Right ventricle myocardium inferior (tissue), 1 donor: ENCODE measurements at places on chromosomes 7 and 10. TPM values are rescaled to one million over a fixed set of nuclear protein-coding genes. Genes with fewer than 3 reads are reported as not detected.

The ABCC2 gene
- total RNA-seq = 0.05 TPM

The ABCB1 gene
- 4.5 TPM for total RNA-seq

The RTKN2 gene
- not detected for total RNA-seq

The PRR15 gene
- total RNA-seq = 0.32 TPM

The FKBP6 gene
- not detected for total RNA-seq

The ACTL6B gene
- not detected for total RNA-seq

The CHST3 gene
- total RNA-seq = 18.1 TPM

The SMO gene
- total RNA-seq = 4.6 TPM

- DNase-seq = no peak
Observed at GRCh38 chr7:131502810-131503508, 53.5 kb downstream of the PODXL start.

DNA sequence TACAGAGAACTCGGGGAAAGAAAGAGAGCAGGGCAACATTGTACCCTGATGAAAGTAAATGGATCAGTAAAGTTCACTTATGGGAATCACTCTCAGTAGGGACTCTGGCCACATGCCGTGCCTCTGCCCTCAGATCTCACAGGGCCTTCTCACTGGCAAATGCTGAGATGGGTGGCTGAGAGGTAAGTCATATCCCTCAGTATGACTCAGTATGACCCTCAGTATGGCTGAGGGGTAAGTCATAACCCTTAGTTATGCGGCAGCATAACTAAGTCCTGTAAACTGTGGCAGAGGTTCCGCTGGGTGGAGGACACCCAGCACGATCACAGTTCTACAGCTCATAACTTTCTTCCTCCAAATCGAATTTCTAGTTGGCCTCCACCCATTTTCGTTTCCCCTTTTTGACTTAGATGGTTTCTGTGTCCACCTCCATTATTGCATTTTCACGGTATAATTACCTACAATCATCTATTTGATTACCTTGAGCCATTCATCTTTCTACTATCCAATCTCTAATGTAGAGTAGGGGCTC lies 26.5 kb upstream of the WNT16 start:
- DNase-seq = no peak

GRCh38 chr10:50470345-50470744 lies 153.4 kb downstream of the SGMS1 start:
- DNase-seq = no peak

GRCh38 chr10:106182542-106182941 lies 982.0 kb downstream of the SORCS1 start:
- no peak for DNase-seq

GRCh38 chr7:47783456-47784223 lies 164.6 kb downstream of the PKD1L1 start:
- no peak for DNase-seq

DNA sequence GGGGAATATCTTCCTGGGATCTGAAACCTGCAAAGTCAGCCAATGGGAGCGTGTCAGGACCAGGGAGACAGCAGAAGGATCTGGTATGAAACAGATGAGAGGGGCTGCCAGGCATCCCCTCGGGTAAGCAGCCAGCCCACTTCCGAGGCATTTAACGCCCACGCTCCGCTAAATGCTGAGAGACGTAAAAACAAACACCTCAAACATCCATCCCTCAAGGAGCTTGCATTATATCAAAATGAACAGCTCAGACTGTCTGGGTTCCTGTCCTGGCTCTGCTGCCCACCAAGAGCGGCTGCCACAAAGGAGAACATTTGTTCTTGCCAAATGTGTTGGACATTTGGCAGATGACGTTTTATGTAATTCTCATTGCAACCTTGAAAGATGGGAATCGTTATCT lies 7.0 kb upstream of the SERPINE1 start:
- peak; percentile 0 for DNase-seq

DNA sequence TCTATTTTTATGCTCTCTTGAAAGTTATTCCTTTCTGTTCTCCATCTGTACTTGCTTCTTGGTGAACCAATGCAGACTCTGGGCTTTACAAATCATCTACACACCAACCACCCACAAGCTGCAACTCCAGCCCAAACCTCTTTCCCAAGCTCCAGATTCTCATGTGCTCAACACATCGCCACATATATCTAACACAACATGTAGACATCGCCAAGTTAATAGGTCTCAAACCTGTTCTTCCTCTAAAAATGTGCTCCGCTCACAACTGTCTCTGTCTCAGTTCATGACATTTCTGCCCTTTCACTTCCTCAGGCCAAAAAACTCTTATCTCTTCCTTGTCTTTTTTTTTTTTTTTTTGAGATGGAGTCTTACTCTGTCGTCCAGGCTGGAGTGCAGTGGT lies 95.7 kb upstream of the EEPD1 start:
- DNase-seq = no peak

- DNase-seq = no peak
Observed at GRCh38 chr7:47818796-47819606, 129.3 kb downstream of the PKD1L1 start.

DNA sequence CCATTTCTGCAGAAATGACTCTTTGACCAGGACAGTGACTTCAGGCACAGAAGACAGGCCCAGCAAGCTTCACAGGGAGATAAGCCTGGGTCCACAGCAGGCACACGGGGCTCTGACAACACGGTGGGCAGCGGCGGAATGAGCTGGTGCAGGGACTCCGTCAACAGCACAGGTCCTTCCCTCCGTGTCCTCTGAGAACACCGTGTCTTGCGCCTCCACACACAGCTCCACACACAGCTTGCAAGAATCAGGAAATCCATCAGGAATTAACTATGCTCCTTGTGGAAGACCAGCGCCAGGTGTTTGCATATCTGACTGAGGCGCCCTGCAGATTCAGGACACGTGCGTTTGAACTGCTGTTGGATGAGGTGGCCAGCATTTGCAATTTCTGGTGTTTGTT lies 39.6 kb downstream of the TCERG1L start:
- DNase-seq = no peak

GRCh38 chr7:24455813-24456525 lies 117.3 kb upstream of the PALS2 start:
- no peak for DNase-seq

DNA sequence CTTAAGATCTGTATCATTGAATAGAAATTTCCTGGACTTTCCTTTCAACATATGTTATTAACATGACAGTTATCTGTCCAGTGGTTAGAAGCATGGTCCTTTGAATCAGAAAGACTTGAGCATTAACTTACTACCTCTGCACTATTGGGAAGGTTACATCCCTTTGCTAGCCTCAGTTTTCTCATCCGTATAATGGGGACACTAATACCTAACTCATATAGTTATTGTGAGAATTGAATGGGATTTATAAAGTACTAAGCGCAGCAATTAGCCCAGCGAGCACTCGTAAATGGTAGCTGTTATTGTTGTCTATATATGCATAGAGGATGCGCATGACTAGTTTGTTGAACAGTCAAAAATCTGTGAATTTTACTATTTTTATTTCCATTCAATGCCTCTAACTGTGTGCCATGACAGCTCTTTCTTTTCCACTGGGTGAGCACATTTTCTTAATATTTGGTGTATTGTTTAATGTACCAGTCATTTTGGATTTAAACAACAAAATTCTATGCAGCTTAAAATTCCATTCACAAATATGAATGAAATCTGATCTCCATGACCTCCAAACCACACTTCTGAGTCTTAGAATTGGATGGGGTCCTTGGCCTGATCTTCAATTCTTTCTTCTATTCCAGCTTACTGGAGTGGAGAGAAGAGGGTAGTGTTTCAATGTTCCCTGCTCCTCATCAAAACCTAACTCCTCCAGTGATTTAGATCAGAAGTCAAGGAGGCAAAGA lies 65.0 kb downstream of the CACNB2 start:
- no peak for DNase-seq

- DNase-seq = peak; percentile 74
Observed at GRCh38 chr10:4638099-4638498, 187.9 kb upstream of the AKR1E2 start.

GRCh38 chr7:100589341-100589947 lies 3.3 kb downstream of the FBXO24 start:
- no peak for DNase-seq

DNA sequence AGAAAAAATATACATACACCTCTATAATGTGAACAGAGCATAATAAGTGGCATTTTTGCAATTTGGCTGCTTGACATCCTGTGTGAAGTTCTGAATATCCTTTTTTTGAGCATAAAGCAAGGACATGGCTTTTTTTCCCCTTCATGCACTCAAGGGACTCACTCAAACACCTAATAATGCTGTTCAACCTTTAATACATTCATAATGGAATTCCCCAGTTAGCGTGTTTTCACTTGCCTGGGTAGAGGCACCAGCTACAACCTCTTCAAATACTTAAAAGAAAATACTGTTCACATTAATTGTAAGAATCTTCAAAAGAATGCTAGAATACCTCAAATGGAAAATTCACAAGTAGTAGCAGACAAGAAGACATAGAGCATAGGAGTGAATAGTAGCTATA lies 316.8 kb downstream of the PCDH15 start:
- DNase-seq = no peak

GRCh38 chr10:123847686-123848432 lies 43.7 kb downstream of the CPXM2 start:
- DNase-seq = no peak

DNA sequence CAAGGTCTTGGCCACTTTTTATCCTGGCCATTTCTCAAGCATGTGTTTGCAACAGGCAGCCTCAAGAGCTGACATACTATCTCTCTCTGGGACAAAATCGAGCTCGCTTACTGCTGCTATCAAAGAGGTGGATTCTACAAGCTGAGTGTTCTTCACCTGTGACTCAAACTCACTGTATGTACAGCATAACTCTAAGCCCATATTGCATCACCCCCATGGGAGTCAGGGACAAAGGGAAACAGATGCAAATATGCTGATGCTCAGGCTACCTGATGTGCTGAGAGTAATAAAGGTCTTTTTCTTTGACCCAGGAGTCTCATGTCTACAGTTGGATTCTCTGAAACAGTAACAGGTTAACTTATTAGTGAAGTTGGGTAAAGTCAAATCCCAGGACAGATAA lies 45.2 kb downstream of the PCLO start:
- DNase-seq = no peak

GRCh38 chr7:139797607-139798006 lies 19.8 kb upstream of the HIPK2 start:
- no peak for DNase-seq

DNA sequence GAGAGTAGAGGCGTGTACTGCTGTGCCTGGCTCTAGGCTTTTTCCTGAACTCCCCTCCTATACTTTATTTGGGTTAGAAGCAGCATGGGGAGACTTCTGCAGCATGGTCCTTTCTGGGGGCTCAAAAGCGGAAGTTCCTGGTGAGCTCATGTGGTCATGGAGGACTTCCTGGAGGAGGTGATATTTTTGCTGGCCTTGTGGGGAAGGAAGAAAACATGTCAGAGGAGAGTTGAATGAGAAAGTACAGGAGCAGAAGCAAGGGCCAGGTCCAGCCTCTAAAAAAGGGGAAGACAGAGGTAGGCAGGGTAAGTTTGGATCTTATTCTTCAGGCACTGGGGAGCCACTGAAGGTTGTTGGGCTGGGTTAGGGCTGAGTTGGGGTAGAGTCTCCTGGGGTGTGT lies 45.5 kb downstream of the CASTOR2 start:
- no peak for DNase-seq

DNA sequence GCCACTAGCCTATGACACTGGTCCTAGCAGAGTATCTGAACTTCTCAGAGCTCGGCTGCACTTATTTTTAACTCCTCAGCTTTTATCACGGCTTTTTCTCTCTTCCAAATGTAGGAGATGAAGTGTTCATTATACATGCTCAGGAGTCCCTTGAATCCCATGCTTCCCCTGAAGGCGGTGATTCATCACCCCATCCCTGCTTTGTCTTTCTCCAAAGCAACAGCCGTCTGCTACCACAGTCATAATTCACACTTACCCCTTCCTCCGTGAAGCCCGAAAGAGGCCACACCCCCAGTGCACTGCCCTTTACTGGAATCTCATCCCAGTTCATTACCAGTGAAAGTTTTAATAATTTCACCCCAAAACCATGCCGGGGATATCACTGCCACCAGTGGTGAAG lies 301.5 kb upstream of the SHH start:
- no peak for DNase-seq

GRCh38 chr10:106652279-106652678 lies 512.2 kb downstream of the SORCS1 start:
- DNase-seq = peak; percentile 56

DNA sequence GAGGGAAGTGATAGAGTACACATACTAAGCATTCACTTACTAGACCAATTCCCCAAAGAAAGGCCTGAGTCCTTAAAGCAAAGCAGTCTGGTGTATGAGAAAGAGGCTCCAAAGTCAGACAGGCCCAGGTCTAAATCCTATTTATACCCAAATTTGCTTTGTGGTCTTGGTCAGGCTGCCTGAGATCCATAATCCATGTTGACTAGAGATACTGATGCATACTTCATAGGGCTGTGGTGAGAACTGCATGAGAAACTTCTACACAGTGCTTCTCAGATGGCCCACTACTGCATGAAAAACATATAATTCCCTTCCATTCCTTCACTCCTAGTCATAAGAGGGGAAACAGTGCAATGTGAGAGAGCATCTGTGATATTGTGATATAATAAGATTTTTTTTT lies 81.6 kb upstream of the SP4 start:
- no peak for DNase-seq

- no peak for DNase-seq
Observed at GRCh38 chr7:26696978-26697377, 167.4 kb downstream of the SKAP2 start.

- DNase-seq = no peak
Observed at GRCh38 chr7:65840446-65840845, 32.4 kb upstream of the VKORC1L1 start.

- DNase-seq = no peak
Observed at GRCh38 chr7:8175929-8176369, 86.0 kb downstream of the ICA1 start.

DNA sequence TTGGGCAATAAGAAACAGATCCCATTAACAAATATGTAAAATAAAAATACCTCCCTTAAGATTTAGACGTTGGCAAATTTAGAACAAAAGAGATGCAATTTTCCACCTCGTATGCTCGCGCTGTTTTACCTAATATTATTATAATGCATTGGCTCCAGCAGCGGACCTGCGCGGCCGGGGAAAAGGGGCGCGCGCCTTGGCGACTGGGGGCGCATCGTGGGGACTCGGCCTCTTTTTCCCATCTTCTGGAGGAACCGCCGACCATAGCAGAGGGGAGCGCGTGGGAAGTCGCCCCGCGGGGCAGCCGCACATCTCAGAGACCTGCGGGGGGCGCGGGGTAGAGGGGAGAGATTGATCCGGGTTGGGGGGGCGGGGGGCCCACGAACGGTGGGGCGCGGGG lies 139.4 kb upstream of the MKI67 start:
- DNase-seq = no peak

DNA sequence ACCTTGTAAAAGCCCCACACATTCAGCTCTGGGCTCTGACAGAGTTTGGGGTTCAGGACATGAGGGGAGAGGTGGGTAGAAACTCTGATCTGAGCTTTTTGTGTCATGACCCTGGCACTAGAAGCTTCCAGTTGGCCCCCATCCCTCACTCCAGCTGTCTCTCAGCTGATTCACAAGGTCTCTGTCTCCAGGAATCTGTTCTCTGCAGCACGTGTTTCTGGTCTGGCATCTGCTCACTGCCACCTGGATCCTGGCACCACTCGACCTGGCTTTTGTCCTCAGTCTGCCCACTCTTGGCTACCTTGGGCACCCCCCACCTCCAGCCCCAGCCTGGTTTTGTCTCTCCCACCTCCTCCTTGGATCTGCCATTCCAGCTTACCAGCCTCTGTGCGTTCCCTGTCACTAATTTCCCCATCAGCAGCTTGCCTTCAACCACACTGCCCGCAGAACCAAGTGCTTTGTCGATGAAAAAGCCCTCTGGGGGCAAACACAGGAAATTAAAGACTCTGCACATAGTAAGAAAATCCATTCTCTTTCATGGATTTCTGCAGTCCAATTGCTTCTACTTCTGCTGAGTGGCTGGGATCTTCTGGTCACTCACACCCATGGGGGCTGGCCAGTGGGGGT lies 18.3 kb upstream of the ADCYAP1R1 start:
- no peak for DNase-seq
